Spinal cord (tissue), 10 donors: ENCODE measurements at places on chromosomes 13 and 19. TPM values are rescaled to one million over a fixed set of nuclear protein-coding genes. Genes with fewer than 3 reads are reported as not detected.

Gene DPRX
- not detected for total RNA-seq

Gene MCOLN1
- total RNA-seq: 9.3 TPM

Gene ZNF134
- 25.2 TPM for total RNA-seq

Gene PRTN3
- 37.1 TPM for total RNA-seq

Gene SYT3
- 21.8 TPM for total RNA-seq

Gene FFAR1
- 0.06 TPM for total RNA-seq

Gene RRAS
- total RNA-seq: 4.7 TPM

Gene ZNF446
- 19.3 TPM for total RNA-seq

Gene CKAP2
- 29.8 TPM for total RNA-seq

Gene ZNF564
- 19.9 TPM for total RNA-seq

Gene LYPD3
- 0.20 TPM for total RNA-seq

Gene ZNF135
- total RNA-seq: 10.8 TPM

Gene ZNF383
- total RNA-seq: 15.0 TPM

Gene MEIS3
- 35.4 TPM for total RNA-seq

Gene IL27RA
- total RNA-seq: 4.7 TPM

Gene MEF2B
- not detected for total RNA-seq

Gene SBK2
- not detected for total RNA-seq

Gene TBXA2R
- 0.94 TPM for total RNA-seq

Gene PTH2
- not detected for total RNA-seq

Gene CD33
- total RNA-seq: 3.9 TPM

Gene CDC37
- 47.4 TPM for total RNA-seq

Gene ZNF763
- 5.7 TPM for total RNA-seq

Gene ZNF841
- total RNA-seq: 25.9 TPM

Gene ZBTB32
- total RNA-seq: not detected

Gene PLIN4
- 0.50 TPM for total RNA-seq

Gene IZUMO2
- total RNA-seq: not detected

Gene PLIN3
- 26.5 TPM for total RNA-seq

Gene MAU2
- total RNA-seq: 41.8 TPM
